Urothelium cell line (cell line): ENCODE measurements at places on chromosomes 5 and 9.

DNA sequence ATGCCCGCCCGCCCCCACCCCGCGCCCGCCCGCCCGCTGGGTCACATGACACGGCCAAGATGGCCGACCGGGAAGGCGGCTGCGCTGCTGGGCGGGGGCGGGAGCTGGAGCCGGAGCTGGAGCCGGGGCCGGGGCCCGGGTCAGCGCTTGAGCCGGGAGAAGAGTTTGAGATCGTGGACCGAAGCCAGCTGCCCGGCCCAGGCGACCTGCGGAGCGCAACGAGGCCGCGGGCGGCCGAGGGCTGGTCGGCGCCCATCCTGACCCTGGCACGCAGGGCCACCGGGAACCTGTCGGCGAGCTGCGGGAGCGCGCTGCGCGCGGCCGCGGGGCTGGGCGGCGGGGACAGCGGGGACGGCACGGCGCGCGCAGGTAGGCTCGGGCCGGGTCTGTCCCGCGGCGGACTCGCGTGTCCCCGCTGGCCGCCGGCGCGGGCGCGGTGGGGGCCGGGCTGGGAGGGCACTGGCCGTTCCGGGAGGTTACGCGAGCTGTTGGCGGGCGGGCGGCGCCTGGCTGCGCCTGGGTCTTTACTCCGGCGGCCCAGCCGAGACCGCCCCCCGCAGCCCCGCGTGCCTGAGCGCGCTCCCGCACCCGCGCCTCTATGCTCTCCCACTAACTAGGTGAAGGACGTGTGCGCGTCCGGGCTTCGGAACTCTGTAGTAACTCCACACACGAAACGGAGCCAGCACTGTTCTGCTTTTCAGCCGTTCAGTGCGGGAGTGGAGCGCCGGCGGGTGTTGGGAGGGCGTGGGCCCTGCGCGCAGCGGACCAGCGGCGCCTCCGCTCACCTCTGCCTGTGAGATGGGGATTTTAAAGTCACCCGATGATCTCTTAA lies at the start of gene RUFY1:
TSS of gene RUFY1 (plus strand) at position 44 of the 832 bp plus-strand sequence. CDS start at position 60, 16 bp downstream.
- DNase-seq = peak; percentile 89

GRCh38 chr5:4145511-4145910 lies 549.9 kb downstream of the IRX1 start:
- DNase-seq = no peak

- no peak for DNase-seq
Measured at GRCh38 chr9:121206516-121207370, 5.1 kb upstream of the RAB14 start.

DNA sequence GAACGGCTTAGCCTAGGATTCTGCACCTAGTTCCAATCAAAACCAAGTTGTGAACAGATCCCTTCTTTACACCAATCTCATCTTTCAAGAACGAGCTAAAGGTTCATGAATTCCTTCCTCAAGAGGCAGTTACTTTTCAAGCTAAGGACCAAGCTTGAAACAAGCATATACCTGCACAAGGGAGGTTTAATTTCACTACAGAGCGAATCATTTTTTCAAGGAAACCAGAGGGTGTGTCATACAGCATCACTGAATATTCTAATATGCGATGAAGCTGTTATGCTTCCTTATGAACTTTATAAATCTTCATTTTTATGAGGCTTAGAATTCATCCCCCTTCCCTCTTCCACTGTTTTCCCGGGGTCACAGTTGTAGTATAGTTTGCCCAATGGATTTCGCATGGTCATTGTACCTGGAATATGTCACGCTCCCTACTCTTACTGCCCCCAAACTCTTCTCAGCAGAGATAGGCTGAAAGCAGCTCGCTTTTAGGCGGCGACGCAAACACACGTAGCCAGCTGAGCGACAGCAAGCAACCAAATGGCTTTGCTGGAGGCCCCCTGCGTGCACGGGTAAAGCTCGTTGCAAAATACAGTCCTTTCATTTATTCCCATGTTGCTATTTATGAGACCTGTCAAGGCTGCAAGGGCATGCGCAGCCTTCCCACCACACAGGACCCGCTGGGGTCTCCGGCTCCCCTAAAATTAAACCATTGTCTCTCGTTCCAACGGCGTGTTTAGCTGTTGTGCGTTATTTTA lies 832 bp downstream of the LMBRD2 start:
- peak; percentile 56 for DNase-seq

DNA sequence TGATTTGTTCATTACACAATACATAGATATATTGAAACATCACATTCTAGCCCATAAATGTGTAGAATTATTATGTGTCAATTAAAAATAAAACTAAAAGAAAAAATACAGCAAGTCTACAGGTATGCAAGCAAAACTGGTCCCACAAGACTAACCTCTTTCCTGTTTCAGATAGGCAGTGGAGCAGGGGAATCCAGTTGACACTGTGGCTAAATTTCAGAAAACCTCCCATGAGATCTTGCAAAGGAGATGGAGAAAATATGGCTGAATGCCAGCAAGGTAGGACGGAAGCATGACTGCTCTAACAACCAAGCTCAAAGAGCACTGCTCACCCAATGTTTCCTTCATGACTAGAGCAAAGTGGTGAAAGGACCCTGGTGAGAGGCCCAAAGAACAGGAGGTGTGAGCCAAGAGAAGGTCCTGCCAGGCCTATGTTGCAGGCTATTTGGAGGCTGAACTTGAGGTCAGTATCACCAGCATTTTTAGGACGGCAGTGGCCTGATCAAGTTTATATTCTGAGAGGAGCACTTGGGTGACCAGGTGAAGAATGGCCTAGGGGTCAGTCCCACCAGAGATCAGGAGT lies 1.1 kb upstream of the SH3TC2 start:
- DNase-seq = no peak

- no peak for DNase-seq
Measured at GRCh38 chr5:40276426-40277102, 403.2 kb upstream of the PTGER4 start.

- peak; percentile 72 for DNase-seq
Measured at GRCh38 chr9:136631038-136632000, 31.4 kb upstream of the EGFL7 start.

GRCh38 chr5:171355302-171355724 lies 32.3 kb upstream of the NPM1 start:
- DNase-seq = no peak

GRCh38 chr5:158244882-158245281 lies 385.9 kb upstream of the CLINT1 start:
- DNase-seq = no peak

DNA sequence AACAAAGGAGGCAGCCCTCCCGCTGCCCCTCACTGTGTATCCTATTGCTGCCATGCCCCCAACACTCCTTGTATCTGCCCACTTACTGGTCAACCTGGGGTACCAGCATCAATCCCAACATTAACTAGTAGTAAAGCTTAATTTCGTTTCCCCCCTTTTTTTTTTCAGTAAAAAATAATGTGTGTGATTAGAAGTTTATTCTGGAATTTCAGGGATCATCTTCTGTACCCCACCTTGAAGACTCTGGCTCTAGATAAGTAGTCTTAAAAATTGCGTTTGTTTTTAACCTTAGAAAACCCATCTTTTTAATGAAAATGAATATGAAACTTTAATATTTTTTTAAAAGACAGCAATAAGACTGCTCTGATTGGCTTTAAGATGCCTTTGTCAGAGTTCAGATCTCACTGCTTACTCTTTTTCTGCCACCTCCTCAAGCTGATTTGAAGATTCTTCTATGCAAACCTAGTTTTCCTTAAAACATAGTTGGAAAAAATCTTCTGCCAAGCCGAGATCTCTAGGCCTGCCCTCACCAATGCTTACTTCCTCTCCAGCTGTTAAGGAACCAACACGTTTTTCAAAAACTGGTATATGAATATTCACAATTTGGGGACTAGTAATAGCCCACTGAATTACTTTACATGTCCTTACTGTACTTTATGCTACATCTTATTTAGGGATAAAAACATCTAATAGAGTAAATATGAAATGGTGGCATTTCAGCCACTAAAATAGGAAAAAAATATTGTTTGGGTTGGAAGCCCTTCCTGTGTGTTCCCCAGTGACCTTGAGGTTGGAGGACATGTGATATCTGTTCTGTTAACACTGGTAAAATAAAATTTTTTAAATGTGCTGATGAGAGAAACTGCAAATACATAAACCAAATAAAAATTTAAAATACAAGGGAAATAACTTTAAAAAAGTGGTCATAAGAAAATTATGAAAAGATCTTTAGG lies 4.0 kb upstream of the RHOBTB3 start:
- no peak for DNase-seq

- DNase-seq = peak; percentile 61
Measured at GRCh38 chr5:174533751-174534241, 190.6 kb upstream of the MSX2 start.

- DNase-seq = no peak
Measured at GRCh38 chr9:129287619-129288305, 109.7 kb upstream of the IER5L start.
